AG08396 (cell line): ENCODE measurements at places on chromosomes 5 and 9.

DNA sequence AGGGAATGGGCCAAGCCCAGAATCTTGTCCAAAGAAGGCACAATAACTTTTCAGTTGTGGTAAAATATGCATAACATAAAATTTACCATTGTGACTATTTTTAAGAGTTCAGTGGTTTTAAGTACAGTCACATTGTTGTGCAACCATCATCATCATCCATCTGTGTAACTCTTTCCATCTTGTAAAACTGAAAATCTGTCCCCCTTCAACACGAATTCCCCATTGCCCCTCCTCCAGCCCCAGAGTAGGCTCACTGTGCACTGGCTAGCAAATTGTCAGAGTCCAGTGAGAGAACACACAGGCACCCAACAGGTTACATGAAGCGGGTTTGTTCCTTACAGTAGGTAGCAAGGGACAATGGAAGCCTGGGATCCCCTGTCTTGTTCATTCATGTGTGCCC, 13.7 kb downstream of the BARX1 start:
- no peak for DNase-seq

- no peak for DNase-seq
Observed at GRCh38 chr5:64865662-64866061, 96.9 kb downstream of the CWC27 start.

DNA sequence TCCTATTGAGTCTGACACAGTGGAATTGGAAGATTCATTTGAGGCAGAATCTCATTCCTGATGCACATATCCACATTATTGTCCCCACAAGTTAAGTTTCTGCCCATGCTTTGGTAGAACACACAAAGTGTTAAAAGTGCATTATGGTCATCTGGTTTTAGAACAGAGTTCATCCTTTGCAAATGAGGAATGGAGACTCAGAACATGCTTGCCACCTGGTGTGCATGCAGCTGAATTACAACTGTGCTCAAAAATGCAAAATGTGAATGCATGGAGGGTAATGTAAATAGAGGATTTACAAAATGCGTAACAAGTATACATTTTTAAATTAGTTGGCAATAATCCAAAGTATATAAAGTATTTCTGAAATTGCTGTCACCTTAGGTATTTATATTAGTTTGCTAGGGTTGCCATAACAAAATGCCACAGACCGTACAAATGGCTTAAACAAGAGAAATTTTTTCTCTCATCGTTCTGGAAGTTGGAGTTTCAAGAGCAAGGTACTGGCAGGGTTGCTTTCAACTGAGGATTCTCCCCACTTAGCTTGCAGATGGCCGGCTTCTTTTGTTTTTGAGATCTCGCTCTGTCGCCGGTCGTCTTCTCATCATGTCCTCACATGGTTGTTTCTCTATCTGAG, 671.1 kb downstream of the TAF11L14 start:
- DNase-seq, result peak; percentile 61

GRCh38 chr5:132999246-132999645, 27.1 kb downstream of the ZCCHC10 start:
- no peak for DNase-seq

DNA sequence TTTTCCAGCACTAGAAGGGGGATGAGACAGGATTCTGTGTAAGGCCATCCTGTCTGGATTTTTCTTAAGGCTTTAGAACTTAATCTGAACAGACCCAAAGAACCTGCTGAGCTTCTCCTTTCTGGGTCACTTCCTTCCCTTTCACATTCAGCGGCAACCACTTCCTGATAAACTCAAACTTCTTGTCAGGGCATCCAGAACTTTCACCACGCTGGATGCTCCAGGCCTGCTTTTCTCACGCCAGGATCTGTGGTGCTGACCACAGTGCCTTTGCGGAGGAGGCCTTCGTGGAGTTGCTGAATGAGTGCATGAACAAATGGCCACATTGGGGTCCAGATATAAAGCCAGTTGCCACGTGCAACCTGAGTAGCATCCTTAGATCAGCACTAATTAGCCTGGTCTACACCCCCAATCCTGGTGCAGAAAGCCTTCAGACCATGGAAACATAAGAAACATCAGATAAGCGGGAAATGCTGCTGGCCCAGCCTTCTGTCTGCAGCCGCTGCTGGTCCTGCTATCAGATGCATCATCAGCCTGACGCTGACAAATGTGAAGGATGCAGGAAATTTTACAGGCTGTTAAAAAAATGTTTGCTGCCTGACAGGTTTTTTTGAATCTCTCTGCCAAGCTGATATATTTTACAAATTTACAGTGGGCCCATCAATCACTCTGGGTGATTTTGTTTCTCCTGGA, 75.3 kb upstream of the BARHL1 start:
- no peak for DNase-seq

GRCh38 chr5:132363431-132364112, 5.9 kb upstream of the SLC22A5 start:
- DNase-seq, result peak; percentile 70

DNA sequence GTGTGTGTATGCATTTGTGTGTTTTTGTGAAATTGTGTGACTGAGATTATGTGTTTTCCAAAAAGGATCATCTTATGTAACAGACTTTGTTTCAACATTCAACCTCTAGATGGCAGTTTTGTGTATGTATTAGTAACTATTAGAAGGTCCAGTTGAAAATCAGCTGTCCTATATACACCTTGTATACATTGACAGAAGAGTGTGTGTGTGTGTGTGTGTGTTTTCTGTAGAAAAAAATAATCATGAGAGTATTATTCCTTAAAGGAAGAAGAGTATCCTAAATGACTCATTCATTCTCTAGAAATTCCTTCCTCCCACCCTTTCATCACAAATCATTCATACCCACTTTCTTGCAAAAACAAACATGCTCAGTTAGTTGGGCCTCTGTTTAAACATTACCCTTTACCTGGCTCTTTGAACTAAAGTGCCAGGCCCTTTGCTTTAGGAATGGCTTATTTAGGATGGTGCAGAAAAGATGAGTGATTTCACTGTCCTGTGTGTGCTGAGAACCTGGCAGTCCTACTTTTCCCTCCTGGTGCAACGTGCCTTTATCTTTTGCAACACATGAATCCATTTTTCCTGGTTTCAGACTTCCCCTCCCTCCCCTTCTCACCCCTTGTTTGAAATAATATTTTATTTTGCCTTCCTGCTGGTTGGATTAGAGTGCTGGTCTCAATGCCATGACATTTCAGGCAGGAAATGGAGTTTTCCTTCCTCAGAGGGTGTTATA, 152.2 kb downstream of the ARHGAP26 start:
- no peak for DNase-seq

DNA sequence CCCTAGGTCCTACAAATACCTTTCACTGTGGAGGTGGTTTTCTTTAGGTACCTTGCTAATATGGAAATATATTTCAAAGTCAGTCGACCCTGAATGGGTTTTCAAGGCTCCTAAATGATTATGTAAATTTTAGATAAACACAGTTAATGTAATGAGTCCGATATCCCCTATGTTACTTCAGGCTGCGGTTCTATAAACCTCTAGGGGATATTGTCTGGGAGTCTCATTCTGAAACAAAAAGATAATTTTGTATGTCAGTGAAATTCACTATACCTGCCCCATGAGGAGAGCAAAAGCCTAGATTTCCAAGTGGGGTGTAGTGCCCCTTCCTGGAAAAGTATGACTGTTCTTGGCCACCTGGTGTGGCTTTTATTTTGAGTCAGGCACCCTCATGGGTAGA, 377.3 kb downstream of the ICE1 start:
- no peak for DNase-seq

DNA sequence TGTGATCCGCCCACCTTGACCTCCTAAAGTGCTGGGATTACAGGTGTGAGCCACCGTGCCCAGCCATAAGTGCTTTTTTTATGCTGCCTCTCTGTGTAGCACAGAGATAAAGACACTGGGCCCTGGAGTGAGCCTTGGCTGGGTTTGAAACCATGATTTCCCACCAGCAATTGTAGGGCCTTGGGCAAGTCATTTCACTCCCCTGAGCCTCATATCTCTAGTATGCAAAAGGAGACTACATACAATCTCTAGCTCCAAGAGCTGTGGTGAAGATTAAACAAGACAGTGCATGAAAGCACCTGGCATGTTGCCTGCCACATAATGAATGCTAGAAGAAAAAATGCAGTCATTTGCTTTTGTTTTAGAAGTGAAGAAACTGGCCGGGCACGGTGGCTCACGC, 3.9 kb downstream of the FABP6 start:
- no peak for DNase-seq

DNA sequence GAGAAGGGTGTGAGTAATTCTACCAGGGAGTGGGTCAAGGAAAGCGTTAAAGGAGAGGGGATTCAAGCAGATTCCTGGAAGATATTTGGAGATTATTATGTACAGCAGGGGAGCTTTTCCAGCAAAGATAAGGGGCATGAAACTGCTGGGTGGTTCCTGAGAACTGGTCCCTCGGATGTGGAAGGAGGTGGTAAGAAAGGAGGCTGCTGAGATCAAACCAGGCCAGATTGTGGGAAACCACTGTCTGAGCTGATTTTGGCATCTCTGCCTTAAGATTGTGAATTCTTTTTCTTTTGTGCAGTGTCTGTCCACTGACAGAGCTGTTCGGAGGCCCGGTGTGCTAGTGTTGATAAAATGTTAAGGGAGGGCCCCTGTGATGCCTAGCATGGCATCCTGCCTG, 45.4 kb downstream of the SNX30 start:
- no peak for DNase-seq

DNA sequence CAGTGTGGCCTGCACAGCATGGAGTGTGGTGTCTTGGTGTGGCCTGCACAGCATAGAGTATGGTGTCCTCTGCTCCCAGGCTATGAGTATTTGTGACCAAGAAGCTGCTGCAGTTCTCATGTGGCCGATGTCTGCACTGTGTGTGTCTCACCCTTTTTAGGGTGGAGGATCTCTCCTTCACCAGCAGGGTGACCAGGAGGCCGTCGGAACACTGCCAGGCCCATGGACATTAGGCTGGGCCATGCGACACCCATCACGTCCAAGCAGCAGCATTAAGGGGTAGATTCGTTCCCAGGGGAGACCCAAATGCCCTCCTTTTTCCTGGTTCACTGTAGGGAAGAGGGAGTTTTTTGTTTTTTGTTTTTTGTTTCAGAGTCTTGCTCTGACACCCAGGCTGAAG, 115.3 kb upstream of the SPIN1 start:
- DNase-seq, result no peak

DNA sequence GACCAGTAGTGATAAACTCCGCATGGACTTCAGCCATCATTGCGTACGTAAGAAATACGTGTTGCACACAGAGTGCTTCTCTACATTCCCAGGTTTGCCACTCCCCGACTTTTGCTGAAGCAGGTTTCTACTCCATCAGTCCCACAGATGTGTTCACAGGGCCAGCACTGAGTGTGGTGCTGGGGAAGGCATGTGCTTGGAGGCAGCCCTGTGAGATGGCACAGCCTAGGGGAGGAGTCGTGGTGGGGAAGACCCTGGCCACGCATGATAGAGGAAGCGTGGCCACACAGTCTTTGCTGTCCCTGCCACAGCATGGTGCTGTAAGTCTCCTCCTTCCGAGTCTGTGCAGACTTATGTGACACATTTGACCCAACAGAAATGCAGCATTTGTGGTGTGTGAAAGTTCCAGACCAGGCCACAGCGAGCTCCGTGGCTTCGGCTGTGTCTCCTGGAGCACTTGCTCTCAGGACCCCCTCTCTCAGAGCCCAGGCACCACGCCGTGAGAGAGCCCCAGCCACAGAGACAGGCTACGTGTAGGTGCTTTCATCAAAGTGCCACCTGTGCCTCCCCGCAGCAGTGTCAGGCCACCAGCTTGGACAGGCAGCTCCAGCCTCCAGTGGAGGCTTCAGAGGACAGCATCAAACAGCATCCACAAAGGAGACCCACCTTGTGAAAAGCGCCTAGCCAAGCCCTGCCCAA, 197.8 kb downstream of the AUH start:
- DNase-seq, result no peak

DNA sequence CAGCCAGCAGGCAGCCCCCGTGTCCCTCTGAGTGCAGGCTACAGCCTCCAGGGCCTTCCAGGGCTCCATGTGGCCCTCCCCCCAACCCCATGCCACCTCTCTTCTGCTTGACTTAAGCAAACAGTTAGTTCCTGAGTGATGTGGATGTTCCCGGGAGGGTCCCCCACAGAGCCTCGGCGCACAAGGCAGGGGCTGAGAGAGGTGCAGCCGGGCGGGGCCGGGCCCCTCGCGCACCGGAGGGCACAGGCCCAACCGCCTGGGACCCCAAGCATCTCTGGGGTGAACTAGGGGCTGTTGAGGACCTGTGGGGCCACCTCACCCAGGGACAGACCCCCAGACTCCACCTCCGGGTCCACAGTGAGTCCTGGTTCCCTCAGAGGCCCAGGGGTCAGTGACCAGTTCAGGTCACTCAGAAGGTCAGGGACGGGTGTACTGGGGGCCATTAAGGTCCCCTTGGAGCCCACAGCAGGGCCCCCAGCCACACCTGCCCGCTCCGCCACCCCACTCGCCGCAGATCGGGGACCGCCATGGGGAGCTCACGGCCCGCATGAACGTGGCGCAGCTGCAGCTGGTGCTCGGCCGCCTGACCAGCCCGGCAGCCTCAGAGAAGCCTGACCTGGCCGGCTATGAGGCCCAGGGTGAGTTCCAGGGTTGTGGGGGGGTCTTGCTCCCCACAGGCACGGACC, 13.2 kb downstream of the GPSM1 start:
- no peak for DNase-seq

DNA sequence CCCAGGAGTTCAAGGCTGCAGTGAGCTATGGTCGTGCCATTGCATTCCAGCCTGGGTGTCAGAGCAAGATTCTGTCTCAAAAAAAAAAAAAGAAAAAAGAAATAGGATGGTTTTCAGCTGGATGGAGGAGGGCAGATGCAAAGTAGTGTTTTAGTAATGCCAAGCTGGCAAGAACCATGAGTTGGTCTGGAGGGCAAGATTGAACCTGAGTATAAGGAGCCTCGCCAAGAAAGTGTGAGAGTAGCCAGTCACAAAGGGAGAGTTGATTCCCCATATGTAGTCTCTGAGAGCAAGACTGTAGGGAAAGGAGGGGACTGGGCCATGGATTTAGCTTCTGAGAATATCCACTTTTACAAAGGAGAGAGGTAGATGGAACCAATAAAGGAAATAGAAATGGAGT, 6.9 kb downstream of the TNFAIP8 start:
- DNase-seq, result no peak

DNA sequence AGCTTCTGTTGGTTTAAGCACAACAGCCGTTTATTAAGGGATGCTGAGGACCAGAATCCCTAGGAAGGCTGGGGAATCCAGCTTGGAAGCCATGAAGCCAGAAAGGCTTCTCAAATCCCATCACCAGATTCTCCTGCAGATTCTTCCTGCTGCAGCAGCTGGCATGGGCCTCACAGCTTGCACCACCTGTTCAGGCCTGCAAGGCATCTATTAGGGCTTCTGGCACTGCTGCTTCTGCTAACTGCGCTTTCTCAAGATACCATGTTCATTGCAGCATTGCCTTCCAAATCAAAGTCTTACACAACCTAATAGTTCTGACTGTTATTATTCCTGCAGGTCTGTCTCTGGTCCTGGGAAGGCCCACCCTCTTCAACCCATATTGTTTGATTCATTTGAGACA, 51.2 kb upstream of the ZNF366 start:
- DNase-seq, result no peak

GRCh38 chr9:76699971-76700370, 64.3 kb upstream of the PCA3 start:
- DNase-seq, result peak; percentile 30

DNA sequence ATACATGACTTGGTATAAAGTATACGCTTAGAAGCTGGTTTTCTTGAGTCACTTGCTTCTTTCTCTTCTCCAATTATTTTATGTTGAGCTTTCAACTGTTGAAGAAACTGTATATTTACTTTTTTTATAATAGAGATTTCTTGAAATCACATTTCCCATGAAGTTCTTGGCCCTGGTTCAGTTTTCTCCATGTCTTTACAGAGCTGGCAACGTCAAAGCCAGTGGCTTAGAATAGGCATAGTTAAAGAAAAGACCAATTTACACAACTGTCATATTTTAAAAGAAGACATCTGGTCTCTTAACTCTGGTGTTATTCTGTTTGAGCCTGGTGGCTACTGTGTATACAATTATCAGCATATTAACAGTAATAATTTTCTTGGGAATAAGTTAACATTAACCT, 1249.3 kb downstream of the CDH12 start:
- no peak for DNase-seq
